Cortex of kidney (tissue), 1 donor: ENCODE measurements at places on chromosomes 13 and 19.

DNA sequence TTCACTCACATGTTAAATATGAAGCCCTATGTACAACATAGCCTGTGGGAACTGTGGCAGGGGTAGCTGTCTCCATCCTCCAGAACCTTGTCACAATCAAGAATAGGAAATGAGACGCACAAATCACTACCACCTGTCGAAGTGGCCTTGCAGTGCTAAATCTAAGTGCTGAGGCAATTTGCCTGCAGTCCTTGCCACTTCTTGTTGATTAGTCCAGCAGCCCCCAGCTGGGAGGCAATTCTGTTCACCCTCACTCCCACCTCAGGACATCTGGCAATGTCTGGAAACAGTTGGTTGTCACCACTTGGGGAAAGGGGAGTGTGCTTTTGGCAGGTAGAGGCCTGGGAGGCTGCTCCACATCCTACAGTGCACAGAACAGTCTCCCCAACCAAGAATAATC is 10.7 kb downstream of the RFX2 start:
- no peak for DNase-seq

- DNase-seq, result no peak
These were observed 23.1 kb downstream of the TMED1 start for GRCh38 chr19:10812902-10813404.

DNA sequence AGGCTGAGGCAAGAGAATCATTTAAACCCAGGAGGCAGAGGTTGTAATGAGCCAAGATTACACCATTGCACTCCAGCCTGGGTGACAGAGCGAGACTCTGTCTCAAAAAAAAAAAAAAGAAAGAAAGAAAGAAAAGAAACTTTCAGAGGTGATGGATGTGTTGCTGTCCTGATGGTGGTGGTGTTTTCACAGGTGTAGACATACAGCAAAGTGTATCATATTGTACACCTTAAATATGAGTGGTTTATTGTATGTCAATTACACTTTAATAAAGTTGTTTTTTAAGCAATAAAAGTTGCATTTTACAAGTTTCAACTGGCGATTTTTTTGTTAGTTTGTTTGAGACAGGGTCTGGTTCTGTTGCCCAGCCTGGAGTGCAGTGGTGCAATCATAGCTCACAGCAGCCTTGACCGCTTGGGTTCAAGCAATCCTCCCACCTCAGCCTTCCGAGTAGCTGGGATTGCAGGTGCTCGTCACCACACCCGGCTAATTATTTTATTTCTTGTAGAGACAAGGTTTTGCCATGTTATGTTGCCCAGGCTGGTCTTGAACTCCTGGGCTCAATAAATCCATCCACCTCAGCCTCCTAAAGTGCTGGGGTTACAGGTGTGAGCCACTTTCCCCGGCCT is 13.5 kb upstream of the INSR start:
- DNase-seq, result no peak

GRCh38 chr19:45523642-45524256 is 16.5 kb downstream of the VASP start:
- DNase-seq, result no peak

DNA sequence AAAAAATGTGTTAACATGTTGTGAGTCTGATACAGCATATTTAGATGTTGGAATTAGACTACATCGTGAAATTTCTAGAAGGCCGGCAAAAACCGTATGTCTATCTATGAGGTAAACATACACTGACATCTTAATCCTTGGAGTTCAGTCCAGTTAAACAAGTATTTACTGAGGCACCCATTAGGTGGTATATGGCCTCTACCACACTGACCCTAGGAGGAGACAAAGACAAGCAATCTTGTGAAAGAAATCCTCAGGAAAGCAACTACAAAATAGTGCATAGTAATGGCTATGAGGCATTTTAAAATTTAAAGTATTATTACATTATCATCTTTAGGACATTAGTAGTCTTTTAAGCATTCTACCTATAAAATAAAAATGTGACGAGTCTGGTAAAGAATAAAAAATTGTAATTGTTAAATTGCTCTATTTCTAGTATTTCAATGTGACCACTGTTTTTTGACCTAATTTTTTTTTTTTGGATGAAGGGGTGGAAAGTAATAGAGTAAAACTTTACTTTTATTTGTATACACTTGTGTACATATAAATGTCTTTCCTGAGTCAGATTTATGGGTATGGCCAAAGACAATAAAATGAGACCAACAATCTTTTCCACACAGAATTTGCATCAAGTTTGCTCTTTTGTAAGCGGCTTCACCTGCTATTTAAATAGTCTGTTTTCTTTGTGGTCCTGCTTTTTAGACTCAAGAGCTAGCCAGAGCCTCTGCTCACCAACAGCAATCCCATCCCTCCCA is 50.5 kb downstream of the KATNAL1 start:
- DNase-seq, result no peak

- DNase-seq, result no peak
These were observed 15.2 kb upstream of the S1PR4 start for GRCh38 chr19:3163230-3163886.

DNA sequence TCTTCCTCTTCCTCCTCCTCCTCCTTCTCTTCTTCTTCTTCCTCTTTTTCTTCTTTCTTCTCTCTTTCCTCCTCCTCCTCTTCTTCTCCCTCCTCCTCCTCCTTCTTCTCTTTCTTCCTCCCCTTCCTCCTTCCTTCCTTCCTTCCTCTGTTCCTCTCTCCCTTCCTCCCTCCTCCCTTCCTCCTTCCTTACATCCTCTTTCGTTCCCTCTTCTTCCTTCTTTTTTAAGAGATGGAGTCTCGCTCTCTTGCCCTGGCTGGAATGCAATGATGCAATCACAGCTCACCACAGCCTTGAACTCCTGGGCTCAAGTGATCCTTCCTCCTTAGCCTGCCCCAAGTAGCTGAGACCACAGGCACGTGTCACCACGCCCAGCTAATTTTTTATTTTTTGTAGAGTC is 13.2 kb downstream of the EHD2 start:
- DNase-seq, result no peak

- no peak for DNase-seq
These were observed 7.5 kb upstream of the PLA2G4C start for GRCh38 chr19:48118131-48118517.

GRCh38 chr13:99051768-99052455 is 74.0 kb upstream of the DOCK9 start:
- DNase-seq, result no peak

DNA sequence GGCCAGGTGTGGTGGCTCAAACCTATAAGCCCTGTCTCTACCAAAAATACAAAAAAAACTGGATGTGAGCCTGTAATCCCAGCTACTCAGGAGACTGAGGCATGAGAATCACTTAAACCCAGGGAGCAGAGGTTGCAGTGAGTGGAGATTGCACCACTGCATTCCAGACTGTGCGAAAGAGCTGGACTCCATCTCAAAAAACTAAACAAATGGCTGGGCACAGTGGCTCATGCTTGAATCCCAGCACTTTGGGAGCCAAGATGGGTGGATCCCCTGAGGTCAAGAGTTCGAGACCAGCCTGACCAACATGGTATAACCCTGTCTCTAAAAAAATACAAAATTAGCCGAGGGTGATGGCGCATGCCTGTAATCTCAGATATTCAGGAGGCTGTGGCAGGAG is 34.9 kb upstream of the ZNF83 start:
- no peak for DNase-seq

DNA sequence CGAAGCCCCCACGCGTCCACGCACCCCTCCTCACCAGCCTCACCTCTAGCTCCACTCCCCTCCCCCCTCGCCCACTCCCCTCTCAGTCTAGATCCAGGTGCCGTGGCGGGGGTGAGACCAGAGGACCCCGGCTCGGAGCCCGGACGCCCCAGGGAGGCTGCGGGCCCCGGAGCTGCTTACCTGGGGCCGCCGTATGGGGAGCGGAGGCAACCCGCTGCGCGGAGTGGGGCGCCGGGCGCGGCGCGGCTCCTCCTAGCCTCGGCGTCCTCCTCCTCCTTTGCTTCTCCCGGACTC is 353 bp downstream of the ENOX1 start:
- DNase-seq, result no peak

GRCh38 chr13:111286162-111286561 is 34.3 kb upstream of the TEX29 start:
- DNase-seq, result no peak

DNA sequence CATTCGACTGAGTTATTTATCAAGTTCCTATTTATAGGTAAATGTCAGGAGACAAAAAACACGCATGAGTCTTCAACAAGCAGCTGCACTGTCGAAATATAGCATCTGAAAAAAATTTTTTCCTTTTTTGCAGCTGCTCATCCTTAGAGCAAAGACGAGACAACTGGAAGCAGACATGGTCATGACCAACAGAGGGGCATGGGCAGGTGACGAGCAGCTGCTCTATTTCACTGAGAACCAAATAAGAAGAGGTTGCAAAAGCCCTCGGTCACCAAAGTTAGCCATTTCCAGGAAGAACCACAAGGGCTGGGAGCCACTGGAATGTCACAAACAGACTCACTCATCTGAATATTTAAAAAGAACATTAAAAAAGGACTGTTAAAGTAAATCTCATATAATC is 22.2 kb downstream of the SOHLH2 start:
- DNase-seq, result no peak

DNA sequence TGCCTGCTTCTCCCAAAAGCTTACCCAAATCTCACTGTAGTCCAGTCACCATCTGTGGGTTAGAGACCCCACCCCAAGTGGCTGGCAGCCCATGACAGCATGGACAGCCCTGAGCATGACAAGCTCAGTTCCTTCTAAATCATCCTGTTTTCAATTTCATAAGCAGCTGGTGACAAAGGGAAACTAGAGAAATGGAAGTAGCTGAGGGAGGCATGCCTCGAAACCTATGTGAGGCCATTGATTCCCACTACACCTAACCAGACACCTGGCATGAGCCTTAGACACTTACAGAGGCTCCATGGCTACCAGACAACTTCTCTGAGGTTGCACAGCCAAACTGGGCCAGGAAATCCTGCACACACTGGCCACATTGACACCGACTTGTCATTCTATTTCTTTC is 56.2 kb downstream of the ABCC4 start:
- no peak for DNase-seq

DNA sequence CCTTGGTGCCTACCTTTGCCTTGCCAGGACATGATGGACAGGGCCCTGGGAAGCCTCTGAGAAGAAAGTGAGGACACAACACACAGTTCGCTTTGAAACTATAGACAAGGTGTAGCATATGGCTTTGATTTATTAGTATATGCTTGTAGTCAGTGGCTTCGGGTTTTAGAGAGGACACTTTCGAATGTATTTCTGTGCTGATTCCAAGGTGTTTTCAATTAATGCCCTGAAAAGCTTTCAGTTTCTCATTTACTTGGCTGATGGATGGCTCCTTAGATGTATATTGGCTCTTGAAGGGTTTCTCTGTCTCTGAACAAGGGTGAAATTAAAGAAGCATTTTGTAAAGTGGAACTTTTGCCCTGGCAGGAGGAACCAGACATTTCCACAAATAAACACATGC is 106.9 kb downstream of the POSTN start:
- DNase-seq, result no peak

DNA sequence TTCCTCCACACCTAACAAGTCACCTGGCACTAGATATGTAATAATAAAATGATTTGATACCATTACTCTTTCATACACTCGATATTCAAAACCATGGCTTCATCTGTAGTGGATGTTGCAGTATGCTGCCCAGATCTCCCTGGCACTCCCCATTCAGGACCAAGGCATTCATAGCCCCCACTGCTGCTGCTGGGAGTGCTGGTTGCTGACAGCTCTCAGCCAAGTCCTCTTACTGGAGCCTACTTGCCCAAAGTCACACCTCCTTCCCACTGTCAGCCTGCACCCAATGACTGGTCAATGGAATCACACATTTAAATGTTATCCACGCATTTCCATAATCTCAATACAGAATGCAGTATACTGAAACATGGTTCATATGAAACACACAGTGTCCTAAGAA is 3.7 kb downstream of the SUCLA2 start:
- no peak for DNase-seq

DNA sequence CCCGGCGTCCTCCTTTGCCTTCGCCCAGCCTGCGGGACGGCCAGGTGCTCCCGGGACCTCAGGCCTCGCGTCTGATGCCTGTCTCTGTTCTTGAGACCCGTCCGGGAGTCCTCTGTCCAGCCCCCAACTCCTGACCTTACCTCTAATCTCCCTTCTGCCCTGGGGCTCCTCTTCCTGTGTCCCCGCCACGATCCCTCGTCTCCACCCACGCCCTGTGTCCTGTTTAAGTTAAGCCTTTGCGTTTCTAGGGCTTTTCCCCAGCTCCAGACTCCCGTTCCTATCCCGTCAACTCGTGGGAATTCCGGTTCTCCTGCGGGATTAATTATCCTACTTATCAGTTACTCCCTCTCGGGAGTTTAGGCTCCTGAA is 686 bp downstream of the LENG8 start:
- DNase-seq, result no peak

- no peak for DNase-seq
These were observed 500 bp downstream of the AP3D1 start for GRCh38 chr19:2150794-2151338.

DNA sequence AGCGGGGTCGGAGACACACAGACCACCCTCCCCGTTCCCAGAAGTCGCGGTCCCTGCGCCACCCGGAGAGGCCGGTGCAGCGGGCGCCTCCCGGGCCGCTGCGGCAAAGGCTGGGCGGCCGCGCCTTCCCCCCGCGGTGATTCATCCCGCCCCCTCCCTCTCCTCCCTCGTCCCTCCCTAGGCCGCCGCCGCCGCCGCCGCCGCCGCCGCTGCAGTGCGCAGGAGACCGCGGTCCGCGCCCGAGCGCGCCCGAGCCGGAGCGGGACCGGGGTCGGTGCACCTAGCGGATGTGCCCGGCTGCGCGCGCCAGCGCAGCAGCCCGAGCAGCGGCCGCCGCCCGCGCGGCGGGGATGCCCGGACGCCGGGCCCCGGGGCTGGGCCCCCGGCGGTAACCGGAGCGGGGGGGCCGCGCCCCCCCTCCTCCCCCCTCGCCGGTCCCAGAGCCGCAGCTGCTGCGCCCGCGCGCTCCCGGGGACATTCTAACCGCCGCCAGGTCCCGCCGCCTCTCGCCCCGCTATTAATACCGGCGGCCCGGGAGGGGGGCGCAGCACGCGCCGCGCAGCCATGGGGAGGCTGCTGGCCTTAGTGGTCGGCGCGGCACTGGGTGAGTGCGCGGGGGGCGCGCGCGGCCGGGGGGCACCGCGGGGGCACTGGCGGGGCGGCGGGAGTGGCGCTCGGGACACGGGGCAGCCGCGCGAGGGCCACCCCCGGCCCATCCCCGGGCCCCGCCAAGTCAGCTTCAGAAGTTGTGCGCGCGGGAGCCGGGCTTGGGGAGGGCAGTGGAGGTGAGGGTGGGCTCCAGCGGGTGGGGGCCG is at the start of gene SCN1B:
Gene SCN1B (plus strand): TSS at position 214 of the 815 bp plus-strand sequence. CDS start 351 bp downstream, at position 565.
- no peak for DNase-seq

DNA sequence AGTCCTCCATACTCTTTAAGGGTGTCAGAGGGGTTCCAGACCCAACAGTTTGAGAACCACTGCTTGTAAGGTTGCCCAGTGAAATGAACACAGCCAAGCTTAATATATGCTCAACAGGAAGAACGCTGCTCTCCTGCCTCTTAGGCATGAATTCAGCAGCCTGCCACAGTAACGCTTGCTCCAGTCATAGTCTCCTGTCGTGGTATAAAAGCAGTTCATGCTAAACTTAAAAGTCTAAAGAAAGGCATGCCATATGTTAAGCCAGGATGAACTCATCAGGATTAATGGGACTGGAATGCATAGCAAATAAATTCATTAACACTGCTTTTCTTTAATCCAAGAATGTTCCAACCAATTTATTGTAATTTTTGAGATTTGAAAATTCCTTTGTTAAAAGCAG is 38.7 kb downstream of the SLC7A1 start:
- no peak for DNase-seq

GRCh38 chr19:35291259-35291658 is 702 bp upstream of the MAG start:
- DNase-seq, result no peak

- no peak for DNase-seq
These were observed 4.0 kb downstream of the PDS5B start for GRCh38 chr13:32590266-32590665.
